ENCODE measurements at places on chromosomes 5 and 9.

DNA sequence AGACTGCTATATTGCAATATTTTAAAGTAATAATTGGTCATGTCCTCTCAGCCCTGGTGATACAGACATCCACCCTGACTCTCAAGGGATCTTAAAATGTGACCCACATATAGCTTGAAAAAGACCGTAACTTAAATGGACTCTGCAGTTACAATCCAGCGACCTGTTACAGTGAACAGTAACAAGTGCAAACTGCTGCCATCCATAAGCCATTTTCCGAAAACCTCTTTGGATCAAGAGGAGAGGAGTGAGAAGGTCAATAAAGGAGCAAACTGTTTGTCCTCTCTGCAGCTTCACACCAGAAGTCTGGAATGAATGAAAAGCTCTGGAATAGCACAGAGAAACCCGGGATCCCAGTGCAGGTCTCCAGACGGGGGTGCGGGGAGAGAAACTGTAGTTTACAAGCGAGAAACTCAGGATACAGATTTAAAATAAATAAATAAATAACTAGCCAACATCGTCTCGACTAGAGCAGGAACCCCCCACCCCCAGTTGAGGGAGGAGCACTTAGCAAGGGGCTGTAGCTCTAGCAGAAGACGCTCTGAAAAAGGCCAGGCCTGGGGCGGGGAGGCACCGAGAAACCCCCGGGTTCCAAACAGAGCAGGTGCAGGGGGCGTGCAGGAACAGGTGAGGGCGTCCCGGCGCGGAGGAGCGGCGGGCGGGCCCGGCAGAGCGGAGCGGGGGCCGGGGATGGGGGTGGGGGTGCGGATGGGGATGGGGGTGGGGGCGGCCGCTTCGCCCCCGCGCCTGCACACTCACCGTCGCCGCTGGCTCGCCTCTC is 572 bp downstream of the ZDHHC21 start:
- DNase-seq: peak; percentile 60

GRCh38 chr5:68968429-68968828 is 125.4 kb upstream of the SLC30A5 start:
- no peak for DNase-seq

GRCh38 chr5:142717582-142718215 is 31.8 kb upstream of the FGF1 start:
- DNase-seq: peak; percentile 62

DNA sequence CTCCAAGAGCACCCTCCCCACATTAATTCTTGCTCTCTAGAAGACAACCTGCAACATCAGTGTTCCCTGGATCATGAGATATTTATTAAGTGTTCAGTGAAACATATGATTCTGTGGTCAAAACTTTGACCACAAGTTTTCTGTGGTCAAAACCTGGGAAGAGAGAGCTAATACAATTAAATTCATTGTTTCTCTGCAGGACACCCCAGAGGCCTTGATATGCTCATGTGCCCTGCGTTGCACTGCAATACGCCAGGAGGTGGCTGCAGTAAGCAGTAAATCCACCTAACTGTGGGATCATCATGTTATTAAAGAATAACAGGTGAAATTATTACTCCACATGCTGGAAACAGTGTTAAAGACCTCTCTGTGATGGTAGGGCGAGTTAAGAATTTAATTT is 109.3 kb upstream of the SPDL1 start:
- DNase-seq: no peak

- DNase-seq: no peak
These were observed 113.2 kb downstream of the JAKMIP2 start for GRCh38 chr5:147669169-147669869.

- no peak for DNase-seq
These were observed 63.8 kb downstream of the MACROH2A1 start for GRCh38 chr5:135335031-135335828.

DNA sequence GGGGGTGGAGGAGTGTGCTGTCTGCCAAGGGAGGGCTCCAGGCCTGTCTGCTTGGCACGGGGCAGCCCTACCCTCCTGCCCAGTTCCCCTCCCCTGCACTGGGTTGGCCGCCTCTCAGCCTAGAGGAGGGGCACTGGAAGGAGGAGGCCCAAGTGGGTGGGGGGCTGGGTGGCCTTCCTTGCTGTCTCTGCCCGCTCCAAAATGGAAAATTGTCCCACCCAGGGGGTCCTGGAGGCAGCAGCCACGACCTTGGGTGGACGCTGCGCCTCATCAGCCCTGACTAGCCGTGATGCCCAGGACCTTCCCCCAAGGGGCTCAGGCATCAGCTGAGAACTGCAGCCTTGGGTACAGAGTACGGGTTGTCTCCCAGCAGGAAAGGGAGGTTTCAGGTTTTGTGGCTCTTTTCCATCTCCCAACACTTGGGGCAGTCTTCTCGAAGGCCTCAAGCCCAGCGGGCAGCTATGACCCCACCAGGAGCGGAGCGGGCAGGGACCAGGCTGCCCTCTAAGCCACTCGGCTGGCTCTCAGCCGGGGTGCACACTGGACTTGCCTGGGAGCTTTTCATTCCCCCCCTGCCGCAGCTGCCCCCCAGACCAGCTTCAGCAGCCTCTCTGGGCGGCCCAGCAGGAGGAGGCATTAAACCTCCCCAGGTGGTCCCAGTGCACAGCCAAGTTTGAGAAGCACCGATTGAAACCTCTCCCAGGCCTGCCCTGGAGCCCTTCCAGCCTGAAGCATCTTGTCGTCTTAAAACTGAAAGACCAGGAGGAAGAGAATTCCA is 20.6 kb downstream of the NTNG2 start:
- no peak for DNase-seq

GRCh38 chr9:102072059-102072764 is 333.8 kb upstream of the GRIN3A start:
- DNase-seq: no peak

DNA sequence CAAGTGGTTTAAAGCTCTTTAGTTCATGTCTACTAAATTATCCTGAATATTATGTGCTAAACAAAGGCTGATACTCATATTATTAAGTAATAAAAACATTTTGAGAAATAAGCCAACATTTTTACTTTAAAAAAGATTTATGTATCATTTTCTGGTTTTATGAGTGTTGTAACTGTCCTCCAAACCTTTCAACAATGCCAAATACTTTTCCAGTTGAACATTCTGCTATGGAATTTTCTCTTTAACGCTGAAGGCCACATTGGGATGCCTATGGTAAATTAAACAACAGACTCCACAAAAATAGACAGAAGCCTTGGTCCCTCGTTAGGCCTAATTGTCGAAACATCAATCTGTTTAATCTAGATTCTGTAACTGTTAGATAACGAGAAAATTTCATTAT is 131.3 kb downstream of the GLIS3 start:
- DNase-seq: no peak

GRCh38 chr9:116336133-116336862 is 182.7 kb downstream of the PAPPA start:
- no peak for DNase-seq

DNA sequence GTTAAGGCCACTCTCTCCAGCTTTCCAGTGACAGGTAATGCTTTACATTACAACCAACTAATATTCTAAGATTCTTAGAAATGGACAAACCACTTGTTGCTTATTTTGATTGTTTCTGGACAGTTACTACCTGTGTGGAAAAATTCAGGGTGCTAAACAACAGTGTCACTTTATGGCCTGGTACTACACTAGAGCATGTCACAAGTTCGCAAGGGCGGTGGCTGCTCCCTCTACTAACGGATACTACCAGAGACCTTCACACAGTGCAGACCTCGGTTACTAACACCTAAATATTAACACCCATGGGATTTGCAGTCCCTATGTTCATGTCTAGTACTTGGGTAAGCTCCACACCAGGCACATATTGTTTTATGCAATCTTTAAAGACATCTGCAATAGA is 13.4 kb downstream of the HMGXB3 start:
- DNase-seq: no peak

- no peak for DNase-seq
These were observed 56.2 kb upstream of the APC start for GRCh38 chr5:112681481-112681908.

DNA sequence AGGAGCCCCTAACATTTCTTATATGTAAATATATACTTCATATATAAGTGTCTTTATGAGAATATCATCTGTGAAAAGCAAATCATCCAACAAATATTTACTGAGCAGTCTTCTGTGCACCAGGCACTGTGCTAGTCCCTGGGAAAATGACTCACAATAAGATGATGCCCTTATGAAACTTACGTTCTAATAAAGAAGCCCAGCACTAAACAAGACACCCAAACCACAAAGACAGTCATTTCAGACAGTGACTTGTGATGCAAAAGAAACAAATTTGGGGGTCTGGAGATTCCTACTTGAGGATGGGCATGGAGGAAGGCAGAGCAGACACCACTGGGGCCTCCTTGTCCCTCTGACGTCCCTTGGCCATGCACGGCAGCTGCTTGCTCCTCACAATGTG is 30.6 kb upstream of the PPP1R2B start:
- no peak for DNase-seq

GRCh38 chr5:159452480-159453167 is 122.3 kb upstream of the IL12B start:
- no peak for DNase-seq

- no peak for DNase-seq
These were observed 25.0 kb downstream of the SH3TC2 start for GRCh38 chr5:149037817-149038216.

- no peak for DNase-seq
These were observed 159.6 kb upstream of the ALDH1B1 start for GRCh38 chr9:38232895-38233294.

GRCh38 chr5:39740404-39740803 is 315.6 kb upstream of the DAB2 start:
- DNase-seq: no peak

DNA sequence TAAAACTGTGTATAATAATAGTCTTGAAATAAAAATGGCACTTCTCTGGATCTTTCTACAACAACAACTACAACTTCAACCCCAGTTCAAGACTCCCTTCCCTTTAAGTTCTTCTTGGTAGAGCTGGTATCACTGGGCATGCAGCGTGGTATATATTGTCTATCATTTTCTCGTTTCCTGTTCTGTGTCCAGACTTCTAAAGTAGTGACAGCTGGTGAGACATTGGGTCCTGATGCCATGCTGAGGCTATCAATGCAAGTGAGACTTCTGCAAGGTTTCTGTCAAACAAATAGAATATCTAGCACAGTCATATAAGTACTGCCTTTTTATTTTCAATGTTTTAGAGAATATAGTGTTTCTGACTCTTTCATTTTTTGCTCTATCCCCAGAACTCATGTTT is 123.0 kb upstream of the GRIN3A start:
- DNase-seq: no peak

DNA sequence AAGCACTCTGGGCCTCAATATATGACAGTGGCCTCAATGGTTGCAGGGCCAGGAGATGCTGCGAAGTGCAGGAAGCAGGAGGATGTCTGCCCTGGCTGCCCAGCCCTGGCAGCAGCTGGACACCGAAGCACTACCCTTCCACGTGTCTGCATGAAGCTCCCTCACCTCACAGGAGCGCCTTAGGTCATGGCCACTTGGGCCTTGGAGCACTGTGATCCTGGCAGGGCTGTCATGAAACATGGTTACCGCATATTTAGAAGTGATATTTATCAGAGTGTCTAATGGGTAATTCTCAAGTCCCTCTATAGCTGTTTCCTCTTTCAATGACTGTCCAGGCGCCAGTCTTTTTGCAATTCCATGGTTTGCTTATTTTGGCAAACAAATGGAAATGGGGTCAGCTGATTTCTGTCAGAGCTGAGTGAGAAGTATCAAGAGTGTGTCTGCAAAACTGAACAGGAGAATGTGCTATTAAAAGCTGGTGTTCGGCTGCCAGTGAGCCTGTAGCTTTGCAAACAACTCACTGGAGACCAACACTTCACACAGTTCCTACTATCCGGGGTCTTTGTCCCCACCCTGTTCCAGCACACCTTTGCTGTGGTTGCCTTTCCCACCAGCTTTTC is 285.9 kb downstream of the KIF4B start:
- DNase-seq: no peak

- DNase-seq: no peak
These were observed 208.7 kb upstream of the IER5L start for GRCh38 chr9:129386812-129387177.

GRCh38 chr9:34338665-34339385 is 9.5 kb downstream of the NUDT2 start:
- no peak for DNase-seq

DNA sequence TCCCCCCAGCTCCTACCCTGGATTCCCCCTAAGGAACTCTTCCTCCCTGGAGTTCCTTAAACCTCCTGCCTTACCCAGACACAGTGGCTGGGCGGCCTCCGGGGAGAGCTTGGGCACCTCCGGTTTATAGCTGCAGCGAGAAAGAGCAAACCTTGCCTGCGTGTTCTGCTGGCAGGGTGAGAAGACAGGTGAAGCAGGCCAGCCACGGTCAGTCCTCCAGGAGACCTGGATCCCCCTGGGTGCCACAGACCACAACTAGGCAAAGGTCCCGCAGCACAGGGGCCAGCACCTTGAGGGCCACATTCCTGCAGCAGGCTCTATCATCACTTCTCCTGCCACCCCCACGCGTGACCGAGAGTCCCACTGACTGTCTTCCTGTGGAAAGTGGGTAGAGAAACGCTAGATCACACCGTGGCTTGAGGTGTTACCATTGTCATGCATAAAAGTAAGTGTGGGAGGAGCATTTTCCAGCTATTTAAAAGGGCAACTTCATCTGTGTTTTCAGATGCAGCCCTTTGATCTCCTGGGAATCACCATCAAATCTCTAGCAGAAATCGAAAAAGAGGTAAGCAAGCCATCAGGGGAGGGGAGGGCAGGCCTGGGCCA is 130.2 kb upstream of the LMX1B start:
- DNase-seq: no peak

DNA sequence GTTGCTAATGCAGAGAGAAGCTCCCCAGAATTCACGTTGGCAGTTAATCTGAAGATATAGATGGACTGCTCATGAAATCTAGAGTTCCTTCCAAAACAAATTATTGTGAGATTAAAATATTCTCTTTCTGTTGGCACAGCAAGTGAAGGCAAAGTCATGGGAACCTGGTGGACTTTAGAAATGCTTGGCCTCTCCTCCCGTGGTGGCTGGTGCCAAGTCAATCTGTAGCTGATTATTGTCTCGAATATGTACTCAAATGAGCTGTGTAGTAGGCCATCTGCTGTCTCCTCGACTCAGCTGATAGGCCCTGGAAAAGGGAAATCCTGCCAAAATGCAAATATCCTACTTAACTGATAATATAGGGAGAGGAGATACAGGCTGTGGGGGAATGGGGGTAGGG is 69.3 kb downstream of the DAPK1 start:
- DNase-seq: no peak

DNA sequence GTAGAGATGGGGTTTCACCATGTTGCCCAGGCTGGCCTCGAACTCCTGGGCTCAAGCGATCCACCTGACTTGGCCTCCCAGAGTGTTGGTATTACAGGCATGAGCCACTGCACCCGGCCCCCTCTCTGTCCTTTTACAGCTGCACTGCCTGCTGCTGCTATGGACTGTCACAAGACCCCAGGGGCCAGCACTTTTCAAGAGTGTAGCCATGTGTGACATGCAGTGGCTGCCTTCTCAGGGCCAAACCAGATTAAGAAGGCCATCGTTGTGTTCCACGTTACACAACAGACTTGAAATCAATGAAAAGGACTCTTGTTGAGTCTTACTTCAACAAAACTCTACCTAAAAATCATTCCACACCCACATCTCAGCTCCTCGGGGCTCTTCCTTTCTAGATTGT is 78.9 kb upstream of the ICE1 start:
- no peak for DNase-seq

GRCh38 chr5:175652741-175653663 is 4.9 kb upstream of the HRH2 start:
- DNase-seq: peak; percentile 66
